ENCODE measurements at places on chromosomes 13 and 19.

GRCh38 chr13:110887597-110888333, 27.1 kb downstream of the ANKRD10 start:
- DNase-seq: no peak

GRCh38 chr19:21848706-21849105, 12.7 kb upstream of the ZNF43 start:
- no peak for DNase-seq

DNA sequence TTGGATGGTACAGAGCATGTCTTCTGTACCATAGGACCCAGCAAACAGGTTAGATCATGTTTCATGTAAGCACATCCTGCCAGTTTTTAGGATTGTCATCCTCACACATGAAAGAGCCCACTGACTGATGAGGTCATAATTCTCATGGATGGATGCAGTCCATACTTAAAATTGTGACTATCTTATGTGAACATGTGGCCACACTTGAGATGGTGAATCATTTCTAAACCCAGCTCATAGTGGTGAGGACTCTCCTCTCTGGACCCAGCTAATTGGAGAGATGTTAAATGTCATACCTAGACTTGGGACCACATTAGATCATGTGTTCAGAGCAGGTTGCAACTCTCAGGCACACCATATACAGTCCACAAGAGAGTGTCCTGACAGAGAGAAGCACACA, 24.8 kb upstream of the ZNF254 start:
- DNase-seq: no peak

- peak; percentile 58 for DNase-seq
Measured at GRCh38 chr13:30346153-30346788, 38.9 kb upstream of the KATNAL1 start.

DNA sequence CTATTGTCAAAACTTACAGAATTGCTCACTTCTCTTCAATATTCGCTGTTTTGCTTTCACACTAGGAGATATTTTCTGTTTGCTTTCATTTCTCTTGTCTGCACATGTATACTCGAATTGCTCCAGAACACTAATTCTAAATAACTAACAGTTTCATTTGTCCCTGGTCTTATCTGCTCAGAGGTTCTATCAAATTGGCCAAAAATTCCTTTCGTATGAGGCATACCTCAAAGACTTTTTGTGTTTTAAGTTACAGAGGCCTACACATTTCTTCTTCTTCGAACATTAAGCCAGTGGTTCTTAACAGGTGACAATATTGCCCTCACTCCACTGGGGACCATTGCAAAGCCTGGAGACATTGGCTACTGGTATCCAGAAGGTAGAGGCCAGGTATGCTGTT, 1314.6 kb downstream of the EFNB2 start:
- DNase-seq: no peak

All from vagina (tissue), 2 donors.